ENCODE measurements at places on chromosomes 16 and 17. TPM values are rescaled to one million over a fixed set of nuclear protein-coding genes. Genes with fewer than 3 reads are reported as not detected.

The ANKS4B gene
- total RNA-seq = not detected

- DNase-seq = no peak
Observed at GRCh38 chr17:37310940-37311339, 64.8 kb upstream of the C17orf78 start.

- no peak for DNase-seq
Observed at GRCh38 chr16:84153660-84154214, 8.6 kb downstream of the DNAAF1 start.

- DNase-seq = no peak
Observed at GRCh38 chr17:41061964-41062363, 2.0 kb upstream of the KRTAP2-3 start.

The ITGAX gene
- total RNA-seq = 13.4 TPM

The ZFPM1 gene
- 4.3 TPM for total RNA-seq

The ABCC3 gene
- total RNA-seq = 13.1 TPM

The RSKR gene
- total RNA-seq = 10.1 TPM

The KRTAP1-5 gene
- total RNA-seq = not detected

The GEMIN4 gene
- total RNA-seq = 12.5 TPM

DNA sequence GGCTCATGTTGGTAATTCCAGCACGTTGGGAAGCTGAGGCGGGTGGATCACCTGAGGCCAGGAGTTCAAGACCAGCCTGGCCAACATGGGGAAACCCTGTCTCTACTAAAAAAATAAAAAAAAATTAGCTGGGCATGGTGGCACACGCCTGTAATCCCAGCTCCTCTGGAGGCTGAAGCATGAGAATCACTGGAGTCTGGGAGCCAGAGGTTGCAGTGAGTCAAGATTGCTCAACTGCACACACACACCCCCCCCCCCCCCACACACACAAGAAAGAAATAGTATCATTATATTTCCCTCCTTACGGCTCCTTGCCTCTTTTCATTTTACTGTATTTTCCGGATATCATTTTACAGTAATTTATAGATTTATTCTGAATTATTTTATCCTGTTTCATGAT lies 963.1 kb upstream of the GOT2 start:
- no peak for DNase-seq

GRCh38 chr16:47979164-47979520 lies 176.7 kb downstream of the ABCC12 start:
- no peak for DNase-seq

The CA4 gene
- 7.0 TPM for total RNA-seq

GRCh38 chr17:9671559-9671958 lies 26.2 kb downstream of the USP43 start:
- no peak for DNase-seq

GRCh38 chr16:85384833-85385462 lies 228.2 kb upstream of the GSE1 start:
- peak; percentile 77 for DNase-seq

The STH gene
- total RNA-seq = not detected

GRCh38 chr17:40535924-40536294 lies 29.4 kb downstream of the CCR7 start:
- DNase-seq = peak; percentile 47

The ANKFN1 gene
- 4.4 TPM for total RNA-seq

The PDILT gene
- not detected for total RNA-seq

DNA sequence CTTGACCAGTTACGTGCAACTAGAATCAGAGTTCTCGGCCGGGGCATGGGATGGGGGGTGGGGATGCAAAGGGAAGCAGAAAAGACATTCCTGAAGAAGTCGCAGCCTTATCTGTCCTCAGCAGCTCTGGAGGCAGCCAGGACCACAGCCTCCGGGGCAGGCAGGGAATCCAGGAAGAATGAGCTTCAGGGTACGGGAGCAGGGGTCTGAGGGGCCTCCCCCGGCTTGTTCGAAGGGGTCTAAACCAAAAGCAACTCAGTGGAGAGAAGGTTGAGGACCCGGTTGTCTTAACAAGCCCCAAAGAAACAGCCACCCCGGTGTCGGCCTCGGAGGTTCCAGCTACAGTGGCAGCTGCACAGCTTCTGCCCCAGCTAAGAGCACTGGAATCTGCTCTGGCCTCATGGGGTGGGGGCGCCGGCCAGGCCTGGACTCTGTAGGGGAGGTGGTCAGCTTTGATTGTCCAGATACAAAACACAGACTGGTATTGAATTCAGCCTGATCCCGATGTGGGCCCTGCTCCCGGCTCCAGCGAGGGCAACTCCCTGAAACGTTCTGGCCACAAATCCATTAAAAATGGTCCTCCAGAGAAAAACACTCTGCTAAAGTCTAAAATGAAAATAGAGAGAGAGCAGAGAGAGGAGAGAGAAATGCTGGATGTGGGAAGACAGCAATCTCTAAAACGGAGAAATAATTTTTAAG lies 7.7 kb downstream of the HOXB4 start:
- DNase-seq = no peak

DNA sequence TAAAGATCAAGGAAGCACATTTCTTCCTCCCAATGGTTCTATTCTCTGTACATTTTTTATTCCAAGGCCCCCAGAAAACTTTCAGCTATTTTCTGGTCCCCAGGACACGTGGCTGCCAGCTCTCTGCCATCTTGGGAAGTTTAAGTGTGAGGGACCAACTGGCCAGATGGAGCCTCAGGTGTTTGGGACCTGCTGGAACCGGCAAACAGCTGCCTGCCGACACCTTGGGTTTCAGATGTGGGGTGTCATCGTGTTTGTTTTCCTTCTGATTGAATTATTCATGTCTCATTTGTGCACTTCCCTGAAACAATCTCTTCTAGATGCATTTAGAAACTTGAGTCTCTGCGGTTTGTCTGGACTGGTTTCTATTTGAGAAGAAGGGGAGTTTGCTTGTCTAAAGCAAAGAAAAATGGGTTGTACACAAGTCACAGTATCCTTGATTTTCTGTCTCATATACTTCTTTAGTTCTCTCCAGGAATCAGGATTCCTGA lies 386.5 kb downstream of the SLC39A11 start:
- DNase-seq = no peak

The GPR139 gene
- total RNA-seq = not detected

The AURKB gene
- total RNA-seq = 0.69 TPM

- DNase-seq = no peak
Observed at GRCh38 chr17:72413077-72414031, 292.5 kb downstream of the SOX9 start.

The SEC14L5 gene
- 1.1 TPM for total RNA-seq

DNA sequence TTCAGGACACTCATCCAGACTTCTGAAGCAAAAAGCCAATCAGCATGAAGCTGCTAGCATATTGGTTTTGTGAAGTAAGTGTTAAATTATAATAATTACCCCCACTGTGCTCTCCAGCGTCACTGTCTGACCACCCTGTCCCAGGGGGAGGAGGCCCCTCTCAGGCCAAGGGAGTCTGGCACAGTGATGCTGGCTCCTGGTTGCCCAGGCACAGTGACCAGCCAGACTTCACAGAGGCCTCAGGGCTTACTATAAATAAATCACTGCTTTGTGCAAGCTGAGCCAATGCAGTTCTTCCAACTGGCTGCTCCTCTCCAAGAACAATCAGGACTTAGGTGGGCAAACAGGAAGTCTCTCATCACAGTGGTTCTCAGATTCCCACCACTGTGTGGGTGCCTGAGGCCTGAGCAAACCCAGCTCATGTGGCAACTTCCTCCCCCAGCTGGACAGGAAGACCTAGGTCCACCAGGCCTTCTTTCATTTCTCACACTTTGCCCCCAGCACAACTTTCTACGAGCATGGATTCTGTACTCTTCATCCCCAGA lies 1.7 kb upstream of the DBNDD1 start:
- DNase-seq = no peak

The AHSP gene
- not detected for total RNA-seq

DNA sequence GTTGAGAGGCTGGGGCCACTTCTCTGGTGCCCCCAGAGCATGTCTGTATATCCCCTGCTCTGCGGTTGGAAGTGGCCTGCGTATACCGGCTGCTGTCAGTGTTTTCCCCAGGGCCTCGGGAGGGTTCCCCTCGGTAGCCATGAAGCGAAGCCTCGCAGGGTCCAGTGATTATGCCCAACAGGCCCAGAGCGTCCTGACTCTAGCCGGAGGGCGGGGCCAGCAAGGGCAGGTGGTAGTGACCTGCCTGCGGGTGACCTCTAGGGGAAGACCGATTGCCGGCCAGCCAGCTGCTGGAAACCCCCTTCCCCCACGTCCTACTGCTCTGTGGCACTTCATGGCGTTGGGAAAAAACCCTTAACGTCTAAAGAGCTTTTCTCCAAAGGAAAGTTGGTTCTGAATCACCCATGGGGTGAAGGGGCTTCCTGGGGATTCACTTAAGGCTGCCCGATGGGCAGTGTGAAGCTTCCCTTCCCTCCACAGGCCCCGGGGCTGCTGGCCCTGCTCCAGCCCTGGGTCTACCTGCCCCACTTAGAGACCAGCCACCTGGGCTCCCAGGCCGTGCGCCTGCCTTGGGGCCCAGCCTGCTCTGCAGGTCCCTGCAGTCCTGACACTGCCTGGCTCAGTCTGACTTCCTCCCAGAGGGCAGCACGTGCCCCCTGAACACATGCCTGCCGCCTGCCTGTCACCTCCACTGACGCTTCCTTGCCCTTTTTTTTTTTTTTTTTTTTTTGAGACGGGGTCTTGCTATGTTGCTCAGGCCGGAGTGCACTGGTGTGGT lies 72.8 kb downstream of the SOCS1 start:
- no peak for DNase-seq

The DGKE gene
- 7.6 TPM for total RNA-seq

DNA sequence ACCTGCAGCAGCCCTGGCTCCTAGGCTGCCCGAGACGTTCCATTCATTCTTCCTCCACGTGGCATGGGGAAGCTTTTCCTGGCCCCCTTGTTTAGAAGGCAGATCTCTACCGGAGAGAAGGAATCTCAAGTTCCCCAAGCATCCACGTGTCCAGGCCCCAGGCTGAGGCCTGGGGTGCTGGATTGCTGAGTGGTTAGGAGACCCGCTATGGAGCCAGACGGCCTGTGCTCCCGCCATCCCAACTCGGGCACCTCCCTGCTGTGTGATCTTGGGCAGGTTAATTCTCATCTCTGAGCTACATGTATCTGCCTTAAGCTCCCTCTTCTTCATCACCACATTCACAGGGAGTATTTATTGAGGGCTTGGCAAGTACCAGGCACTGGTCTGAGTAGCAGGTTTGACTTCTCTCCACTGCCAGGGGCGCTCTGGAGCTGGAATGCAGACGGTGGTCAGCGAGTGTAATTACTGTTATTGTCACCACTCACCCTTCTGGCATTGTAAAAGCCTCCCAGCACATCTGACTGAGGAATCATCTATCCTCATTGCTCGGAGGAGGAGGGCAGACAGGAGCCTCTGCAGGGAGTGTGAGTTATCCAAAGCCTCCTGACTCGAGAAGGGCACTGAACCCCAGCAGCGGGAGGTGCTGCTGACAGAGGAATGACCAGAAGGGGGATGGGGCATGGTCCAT lies 1.1 kb upstream of the ADGRG1 start:
- no peak for DNase-seq

- DNase-seq = no peak
Observed at GRCh38 chr17:81534157-81535006, 6.2 kb downstream of the FSCN2 start.

DNA sequence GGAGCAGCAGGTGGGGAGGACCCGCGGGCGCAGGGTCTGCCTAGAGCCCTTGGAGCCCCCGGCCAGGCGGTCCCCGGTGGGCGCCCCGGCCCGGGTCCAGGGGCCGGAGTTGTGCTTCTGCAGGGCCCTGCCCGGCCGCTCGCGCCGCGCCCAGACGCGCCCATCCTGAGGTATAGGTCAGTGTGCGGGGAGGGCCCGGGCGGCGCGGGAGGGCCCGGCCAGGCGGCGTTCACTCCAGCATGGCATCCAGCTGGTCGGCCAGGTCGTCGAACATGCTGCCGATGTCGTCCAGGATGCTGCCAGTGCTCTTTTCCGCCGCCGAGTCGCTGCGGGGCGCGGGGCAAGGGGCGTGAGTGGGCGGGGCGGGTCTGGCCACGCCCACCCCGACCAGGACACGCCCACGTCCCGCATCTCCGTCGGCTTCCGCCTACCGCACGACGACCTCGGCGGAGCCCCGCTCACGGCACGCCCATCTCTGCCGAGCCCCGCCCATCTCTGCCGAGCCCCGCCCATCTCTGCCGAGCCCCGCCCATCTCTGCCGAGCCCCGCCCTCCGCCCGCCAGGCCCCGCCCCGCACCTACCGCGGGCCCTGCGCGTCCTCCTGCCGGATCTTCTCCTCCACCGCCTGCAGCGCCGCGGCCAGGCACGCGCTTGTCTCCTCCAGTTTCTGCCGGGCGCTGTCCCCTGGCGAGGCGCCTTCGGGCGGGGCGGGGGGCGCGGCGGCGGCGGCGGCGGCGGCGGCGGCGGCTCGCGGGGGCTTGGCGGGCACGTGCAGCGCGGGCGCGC lies 17.9 kb downstream of the CASKIN1 start:
- no peak for DNase-seq

GRCh38 chr16:769184-769784 lies 8.8 kb downstream of the MSLN start:
- DNase-seq = no peak

GRCh38 chr17:70119983-70120382 lies 45.0 kb downstream of the KCNJ16 start:
- no peak for DNase-seq

- no peak for DNase-seq
Observed at GRCh38 chr16:66717112-66717675, 20.7 kb upstream of the CMTM4 start.

The METRNL gene
- 101 TPM for total RNA-seq

The MYO15A gene
- 1.3 TPM for total RNA-seq

The SPEM2 gene
- total RNA-seq = not detected

DNA sequence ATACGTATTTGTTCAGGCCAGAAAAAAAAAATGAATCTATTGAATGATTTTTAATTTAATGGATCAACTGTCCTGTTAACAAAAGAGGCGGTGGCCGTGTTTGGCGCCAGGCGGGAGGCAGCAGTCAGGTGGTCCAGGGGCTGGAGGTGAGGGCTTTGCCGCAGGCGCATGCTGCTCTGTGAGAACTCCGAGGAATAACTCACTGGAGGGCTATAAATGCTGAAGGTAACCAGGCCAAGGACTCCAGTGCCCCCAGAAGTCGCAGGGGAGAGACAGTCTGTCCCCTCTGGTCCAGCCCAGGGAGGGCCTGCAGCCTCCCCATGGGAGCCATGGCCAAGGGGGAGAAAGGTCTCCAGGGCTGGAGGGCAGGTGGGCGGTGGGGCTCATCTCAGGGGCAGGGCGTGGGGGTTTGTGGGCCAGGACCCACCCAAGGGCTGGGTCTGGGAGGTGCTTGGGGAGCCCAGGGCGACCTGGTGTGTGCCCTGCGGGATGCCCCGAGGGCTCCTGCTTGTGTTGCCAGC lies 7.1 kb upstream of the BAHCC1 start:
- no peak for DNase-seq

DNA sequence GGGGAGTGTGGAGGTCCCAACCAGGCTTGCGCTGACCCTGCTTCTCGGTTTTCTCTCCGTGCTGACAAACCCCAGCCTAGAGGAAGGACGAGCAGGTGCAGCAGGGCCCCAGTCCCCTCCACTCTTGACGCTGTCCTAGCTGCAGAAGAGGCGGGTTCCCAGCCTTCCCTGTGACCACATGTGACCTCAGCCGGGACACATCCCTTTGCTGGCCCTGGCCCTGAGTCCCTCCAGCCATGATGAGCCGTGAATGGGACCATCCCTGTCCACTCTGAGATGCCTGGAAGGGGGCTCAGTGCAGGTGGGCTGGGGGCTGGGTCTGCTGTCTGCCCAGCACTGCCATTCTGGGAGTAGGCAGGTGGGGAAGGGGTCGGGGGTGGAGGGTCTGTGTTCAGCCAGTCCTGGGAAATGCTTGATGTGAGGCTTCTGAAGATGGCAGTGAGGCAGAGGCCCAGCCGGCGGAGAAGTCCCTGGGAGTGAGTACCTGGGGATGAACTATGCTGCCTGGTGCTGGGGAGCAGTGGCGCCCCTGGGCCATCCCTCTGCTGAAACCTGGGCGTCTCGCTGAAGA lies 1.9 kb upstream of the TUBB3 start:
- DNase-seq = peak; percentile 81

The VMO1 gene
- 2.1 TPM for total RNA-seq

GRCh38 chr16:23635958-23636357 lies 5.2 kb downstream of the PALB2 start:
- no peak for DNase-seq

The HYDIN gene
- total RNA-seq = 2.8 TPM

Data from posterior vena cava (tissue), 2 donors.